A549 treated with RU486 at 1 μM for 4 hours (cell line): ENCODE measurements at places on chromosomes 1 and 21. TPM values are rescaled to one million over a fixed set of nuclear protein-coding genes. Genes with fewer than 3 reads are reported as not detected.

UBASH3A gene
- total RNA-seq = 0.08 to 0.33 TPM (median 0.09 TPM) in 5 replicates

ZBTB8A gene
- 2.2 to 4.5 TPM (median 3.5 TPM) in 5 replicates for total RNA-seq

CD5L gene
- not detected in 5 replicates for total RNA-seq

CHAF1B gene
- total RNA-seq = 11.5 to 13.5 TPM (median 12.2 TPM) in 5 replicates

PRKAA2 gene
- total RNA-seq = 1.2 to 2.9 TPM (median 2.7 TPM) in 5 replicates

MSH4 gene
- not detected in 5 replicates for total RNA-seq

PCBP3 gene
- total RNA-seq = 0.89 to 1.5 TPM (median 1.1 TPM) in 5 replicates

SPRR2B gene
- not detected in 5 replicates for total RNA-seq

SIK1 gene
- total RNA-seq = 3.0 to 22.2 TPM (median 19.6 TPM) in 5 replicates

RXFP4 gene
- total RNA-seq = not detected in 5 replicates

DNALI1 gene
- total RNA-seq = 0.06 to 0.12 TPM in 2 of 5 replicates, not detected in the others

TPTE gene
- total RNA-seq = not detected in 5 replicates

MANEAL gene
- 20.5 to 27.2 TPM (median 25.5 TPM) in 5 replicates for total RNA-seq
